Cardiac atrium fibroblast (primary cell): ENCODE measurements at places on chromosomes 1 and 21. TPM values are rescaled to one million over a fixed set of nuclear protein-coding genes. Genes with fewer than 3 reads are reported as not detected.

INAVA gene
- not detected in 2 replicates for total RNA-seq

HTR6 gene
- total RNA-seq: not detected in 2 replicates

TEX38 gene
- total RNA-seq: not detected in 2 replicates

PRXL2B gene
- total RNA-seq: 16.8 and 19.5 TPM in 2 replicates

S100A11 gene
- 391 and 483 TPM in 2 replicates for total RNA-seq

PLA2G2C gene
- not detected in 2 replicates for total RNA-seq

LCE6A gene
- total RNA-seq: not detected in 2 replicates

OR2L8 gene
- not detected in 2 replicates for total RNA-seq

MYOM3 gene
- not detected in 2 replicates for total RNA-seq

AIRE gene
- total RNA-seq: not detected in 2 replicates

CCSAP gene
- total RNA-seq: 4.7 and 8.4 TPM in 2 replicates

FRRS1 gene
- total RNA-seq: 6.0 and 10.5 TPM in 2 replicates

RNF223 gene
- total RNA-seq: not detected in 2 replicates

CFAP45 gene
- not detected in 2 replicates for total RNA-seq

ATP6V1G3 gene
- total RNA-seq: not detected in 2 replicates

CD101 gene
- total RNA-seq: under 0.01 and 0.54 TPM in 2 replicates

RGS8 gene
- not detected in 2 replicates for total RNA-seq

TDRD5 gene
- total RNA-seq: not detected in 2 replicates

TP73 gene
- not detected in 2 replicates for total RNA-seq

CADM3 gene
- total RNA-seq: 22.6 and 52.0 TPM in 2 replicates

DNAJC6 gene
- 1.1 and 4.7 TPM in 2 replicates for total RNA-seq

CORT gene
- not detected in 2 replicates for total RNA-seq

DIO1 gene
- total RNA-seq: not detected in 2 replicates

NKAIN1 gene
- total RNA-seq: 0.32 and 11.4 TPM in 2 replicates

PLA2G5 gene
- 15.9 and 35.0 TPM in 2 replicates for total RNA-seq

TGFB2 gene
- 5.8 and 12.6 TPM in 2 replicates for total RNA-seq

LAPTM5 gene
- 0.72 and 3.6 TPM in 2 replicates for total RNA-seq

ANKRD35 gene
- total RNA-seq: 1.1 and 1.3 TPM in 2 replicates
